Hippocampal formation (tissue), 2 donors: ENCODE measurements at places on chromosomes 7 and 10.

DNA sequence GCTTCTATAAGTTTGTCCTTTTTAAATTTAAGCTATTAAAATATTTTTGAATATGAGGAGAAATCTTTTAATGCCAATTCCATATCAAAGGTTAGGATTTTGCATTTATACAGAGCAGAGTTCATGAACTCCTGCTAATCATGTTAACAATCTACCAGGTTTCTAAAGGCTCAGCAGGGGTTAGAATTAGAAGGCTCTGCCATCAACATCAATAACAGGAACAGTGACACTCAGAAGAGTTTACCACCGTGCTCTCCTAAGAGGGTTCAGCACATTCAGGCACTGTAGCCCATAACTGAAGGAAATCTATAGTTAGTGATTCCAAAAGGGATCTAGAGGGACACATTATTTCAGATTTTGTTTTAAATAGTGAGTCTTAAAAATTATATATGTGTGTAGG is 100.1 kb downstream of the HOXA1 start:
- no peak for DNase-seq

DNA sequence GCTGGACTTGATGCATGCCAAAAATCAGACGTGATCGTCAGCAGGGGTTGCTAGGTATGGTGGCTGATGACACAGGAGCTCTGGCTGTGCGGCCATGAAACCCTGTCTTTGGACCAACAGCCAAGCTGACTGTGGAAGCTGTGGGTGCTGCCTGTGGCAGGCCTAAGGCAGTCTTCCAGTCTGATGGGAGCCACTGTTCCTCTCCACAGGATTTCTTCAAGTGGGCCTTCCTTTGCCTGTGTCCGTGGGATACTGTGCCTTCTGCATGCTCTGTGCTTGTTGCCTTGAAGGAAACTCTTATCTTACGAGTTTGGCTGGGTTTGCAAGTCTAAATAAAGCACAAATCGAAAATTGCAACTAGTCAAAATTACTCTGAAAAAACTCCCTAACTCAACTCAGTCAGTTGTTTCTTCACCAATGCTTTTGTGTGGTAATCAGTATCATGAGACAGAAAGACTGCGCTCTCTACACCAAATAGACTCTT is 101.9 kb upstream of the PDLIM1 start:
- DNase-seq: no peak

- no peak for DNase-seq
Measured at GRCh38 chr10:125102246-125102645, 58.1 kb downstream of the CTBP2 start.

GRCh38 chr10:4407783-4408182 is 418.2 kb upstream of the AKR1E2 start:
- no peak for DNase-seq

GRCh38 chr7:12296051-12296570 is 85.0 kb downstream of the TMEM106B start:
- DNase-seq: no peak

DNA sequence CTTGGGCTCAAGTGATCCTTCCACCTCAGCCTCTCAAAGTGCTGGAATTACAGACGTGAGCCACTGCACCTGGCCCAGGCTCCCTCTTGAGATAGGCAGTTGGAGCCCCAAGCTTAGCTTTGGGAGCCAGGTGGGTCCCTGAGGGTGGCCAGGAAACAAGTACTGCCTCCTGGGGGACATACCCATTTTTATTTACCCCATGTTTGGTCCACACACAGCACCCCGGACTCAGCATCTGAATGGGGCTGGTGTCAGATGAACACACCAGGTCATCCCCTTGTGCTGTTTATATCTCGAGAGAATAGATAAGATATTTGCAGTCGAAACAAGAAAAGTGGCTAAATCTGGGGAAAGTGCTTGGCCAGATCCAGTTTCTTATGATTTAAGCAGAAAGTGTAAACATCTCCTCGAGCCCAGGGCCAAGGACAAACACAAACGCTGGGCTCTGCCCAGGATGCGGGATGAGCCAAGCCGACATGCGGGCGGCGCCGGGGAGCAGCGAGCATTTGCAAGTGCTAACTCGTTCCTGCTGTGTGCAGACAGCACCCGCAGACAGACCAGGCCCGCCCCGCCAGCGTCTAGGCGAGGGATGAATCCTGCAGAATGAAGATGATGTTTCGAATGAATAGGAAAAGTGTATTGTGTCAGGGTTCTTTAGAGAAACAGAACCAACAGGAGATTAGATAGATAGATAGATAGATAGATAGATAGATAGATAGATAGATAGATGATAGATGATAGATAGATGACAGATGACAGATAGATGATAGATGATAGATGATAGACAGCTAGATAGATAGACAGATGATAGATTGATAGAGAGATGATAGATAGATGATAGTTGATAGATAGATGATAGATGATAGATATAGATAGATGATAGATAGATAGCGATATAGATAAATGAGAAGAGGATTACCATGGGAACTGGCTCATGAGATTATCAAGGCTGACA is 44.4 kb upstream of the OCM2 start:
- DNase-seq: no peak

DNA sequence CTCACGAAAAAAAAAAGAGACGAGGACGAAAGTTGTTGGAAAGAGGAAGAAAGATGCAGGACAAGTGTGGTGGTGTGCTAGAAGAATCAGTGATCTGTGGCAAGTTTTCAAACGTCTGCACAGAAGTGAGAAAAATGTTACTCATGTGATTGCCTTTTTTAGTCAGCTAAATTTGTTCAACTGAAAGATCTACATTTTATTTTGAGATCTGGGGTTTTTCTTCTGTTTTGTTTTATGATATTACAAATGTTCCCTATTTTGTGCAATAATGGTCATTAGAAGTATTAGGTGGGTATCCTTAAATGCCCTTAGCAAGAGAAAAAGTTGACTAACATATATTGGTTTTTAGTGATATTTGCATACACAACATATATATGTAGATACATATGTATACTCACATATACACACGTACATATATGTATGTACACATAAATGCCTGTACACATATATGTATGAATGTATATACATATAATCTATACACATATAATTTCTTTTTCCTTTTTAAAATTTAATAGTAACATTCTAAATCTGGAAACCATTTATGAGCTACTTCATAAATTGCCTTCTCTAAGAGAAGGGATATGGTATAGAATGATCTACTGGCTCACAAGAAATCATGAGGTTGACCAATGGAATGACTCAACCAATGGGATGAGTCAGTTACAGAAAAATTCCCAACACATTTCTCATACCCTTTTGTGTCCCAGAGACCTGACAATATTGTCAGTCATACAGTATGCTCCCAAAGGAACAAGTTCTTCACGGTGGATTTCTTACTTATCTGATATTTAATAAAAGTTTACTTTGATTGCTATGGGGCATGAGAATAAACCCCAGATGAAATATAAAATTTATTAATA is 38.4 kb downstream of the SLC39A12 start:
- no peak for DNase-seq

- DNase-seq: no peak
Measured at GRCh38 chr7:148901178-148901577, 17.1 kb upstream of the EZH2 start.

DNA sequence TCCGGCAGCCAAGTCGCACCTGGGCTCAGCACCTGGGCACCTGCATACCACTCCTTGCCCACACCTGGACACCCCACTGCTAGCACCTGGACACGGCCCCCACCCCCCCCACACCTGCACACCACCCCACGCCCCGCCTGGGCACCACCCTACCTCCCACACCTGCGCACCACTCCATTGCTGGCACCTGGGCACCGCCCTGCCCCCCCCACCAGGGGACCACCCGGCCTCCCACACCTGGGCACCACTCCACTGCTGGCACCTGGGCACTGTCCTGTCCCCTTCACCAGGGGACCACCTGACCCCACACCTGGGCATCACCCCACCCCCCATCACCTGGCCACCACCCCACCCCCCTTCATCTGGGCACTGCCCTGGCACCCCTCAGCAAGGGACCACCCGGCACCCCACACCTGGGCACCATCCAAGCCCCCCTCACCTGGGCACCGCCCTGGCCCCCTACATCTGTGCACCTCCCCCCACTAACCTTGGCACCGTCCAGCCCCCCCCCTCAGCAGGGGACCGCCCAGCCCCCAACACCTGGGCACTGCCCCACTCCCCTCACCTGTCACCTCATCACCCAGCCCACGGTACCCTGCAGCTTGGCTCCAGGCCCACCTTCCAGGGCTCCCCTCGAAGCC is 33.8 kb upstream of the RNF32 start:
- DNase-seq: no peak

- DNase-seq: no peak
Measured at GRCh38 chr7:4151926-4152549, 530.1 kb upstream of the FOXK1 start.

DNA sequence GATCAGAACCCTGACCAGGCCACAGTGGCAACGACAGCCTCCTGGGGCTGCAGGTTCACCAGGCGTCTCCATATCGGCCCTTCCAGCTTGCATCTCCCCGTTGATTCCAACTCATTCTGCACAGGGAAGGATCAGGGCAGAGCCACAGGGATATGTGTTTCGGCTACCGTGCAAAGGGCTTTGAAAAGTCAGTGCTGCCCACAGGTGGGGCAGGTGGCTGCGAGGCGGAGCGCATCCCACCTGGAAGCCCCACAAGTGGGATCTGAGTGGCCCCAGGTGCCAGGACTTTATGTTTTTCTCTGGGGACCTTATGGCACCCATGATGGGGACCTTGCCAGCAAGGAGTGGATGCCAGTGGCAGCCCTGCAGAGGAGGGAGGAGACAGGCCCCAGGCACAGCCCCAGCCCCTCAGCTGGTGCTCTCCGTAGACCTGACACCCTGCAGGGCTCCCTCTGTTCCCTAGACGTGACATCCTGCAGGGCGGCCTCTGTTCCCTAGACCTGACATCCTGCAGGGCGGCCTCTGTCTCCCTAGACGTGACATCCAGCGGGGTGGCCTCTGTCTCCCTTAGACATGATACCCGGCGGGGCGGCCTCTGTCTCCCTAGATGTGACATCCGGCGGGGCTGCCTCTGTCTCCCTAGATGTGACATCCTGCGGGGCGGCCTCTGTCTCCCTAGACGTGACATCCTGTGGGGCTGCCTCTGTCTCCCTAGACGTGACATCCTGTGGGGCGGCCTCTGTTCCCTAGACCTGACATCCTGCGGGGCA is 189.4 kb downstream of the ELFN1 start:
- no peak for DNase-seq

DNA sequence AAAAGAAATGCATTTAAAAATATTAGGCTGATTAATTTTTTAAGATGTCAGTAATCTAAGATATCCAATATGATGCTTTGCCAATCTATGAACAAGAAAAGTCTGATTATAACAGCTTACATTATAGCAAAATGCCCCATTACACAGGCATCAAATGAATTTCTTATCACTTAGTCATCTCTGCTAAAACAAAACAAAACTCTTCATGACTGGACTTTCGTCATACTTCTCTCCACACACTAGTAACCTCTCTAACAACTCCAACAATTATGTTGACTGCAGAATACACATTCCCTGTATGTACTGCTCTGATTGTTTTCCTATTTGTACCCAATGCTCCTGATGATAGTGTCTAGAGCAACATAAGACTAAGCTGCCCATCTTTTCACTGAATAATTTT is 3.8 kb upstream of the MKI67 start:
- no peak for DNase-seq

DNA sequence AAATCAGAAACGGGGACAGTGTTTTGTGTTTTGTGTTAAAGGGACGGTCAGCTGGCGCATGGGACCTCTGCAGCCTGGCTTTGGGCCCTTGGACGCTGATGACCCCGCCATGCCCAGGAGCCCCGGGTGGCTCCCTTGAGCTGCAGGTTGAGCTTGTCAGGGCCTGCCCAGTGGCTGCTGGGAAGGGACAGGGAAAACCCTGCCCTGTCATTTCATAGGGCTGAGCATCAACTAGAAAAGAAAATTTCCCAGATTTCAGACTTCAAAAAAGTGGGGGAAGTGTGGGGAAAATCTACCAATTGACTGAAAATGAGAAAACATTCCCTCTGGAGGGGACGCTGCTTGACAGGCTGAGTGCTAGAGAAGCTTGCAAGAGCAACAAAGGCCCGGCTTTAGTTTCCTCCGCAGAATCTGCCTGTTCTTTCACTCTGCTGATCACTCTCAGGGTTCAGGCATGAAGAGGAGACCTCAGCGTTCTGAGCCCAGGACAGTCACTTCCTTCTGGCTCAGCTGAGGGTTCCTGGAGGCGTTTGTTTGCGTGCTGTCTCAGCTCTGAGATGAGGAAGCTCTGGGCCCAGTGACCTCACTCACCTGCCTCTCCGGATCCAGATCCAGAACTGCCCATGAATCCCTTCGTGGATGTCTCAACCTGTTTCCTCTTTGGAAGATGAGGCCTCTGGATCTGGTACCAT is 18.6 kb upstream of the DNAJB6 start:
- no peak for DNase-seq

DNA sequence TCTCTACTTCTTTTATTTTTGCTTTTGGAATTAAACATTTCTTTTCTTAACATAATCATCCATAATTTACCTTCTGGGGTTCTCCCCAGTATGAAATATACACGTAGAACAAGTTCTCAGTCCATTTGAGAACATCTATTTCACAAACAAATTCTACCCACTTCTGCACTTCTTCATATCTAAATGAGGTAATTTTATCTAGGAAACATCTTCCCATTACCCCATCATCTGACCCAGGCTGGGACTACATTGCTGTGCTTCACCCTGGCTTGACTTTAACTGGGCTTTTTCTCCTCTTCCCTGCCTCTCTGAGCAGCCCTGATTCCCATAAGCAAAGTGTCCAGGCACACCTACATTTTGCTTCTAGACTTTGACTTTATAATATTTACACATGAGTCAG is 43.3 kb upstream of the AMPH start:
- DNase-seq: no peak

DNA sequence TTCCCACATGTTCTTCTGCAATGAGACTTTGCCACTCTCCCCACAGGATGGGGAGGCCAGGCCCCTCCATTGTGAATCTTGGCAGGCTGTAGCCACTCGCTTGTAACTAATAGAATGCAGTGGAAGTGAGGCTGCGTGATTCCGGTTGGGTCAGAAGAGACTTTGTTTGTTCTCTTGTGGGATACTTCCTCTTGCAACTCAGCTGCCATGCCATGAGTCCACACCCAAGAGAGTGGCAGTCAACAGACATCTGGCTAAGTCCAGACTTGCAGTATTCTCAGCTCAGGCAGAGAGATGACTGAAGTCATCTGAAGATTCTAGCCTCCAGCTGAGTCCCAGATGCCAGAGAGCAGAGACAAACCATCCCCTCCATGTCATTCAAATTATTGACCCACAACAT is 153.4 kb upstream of the GDF10 start:
- DNase-seq: no peak

DNA sequence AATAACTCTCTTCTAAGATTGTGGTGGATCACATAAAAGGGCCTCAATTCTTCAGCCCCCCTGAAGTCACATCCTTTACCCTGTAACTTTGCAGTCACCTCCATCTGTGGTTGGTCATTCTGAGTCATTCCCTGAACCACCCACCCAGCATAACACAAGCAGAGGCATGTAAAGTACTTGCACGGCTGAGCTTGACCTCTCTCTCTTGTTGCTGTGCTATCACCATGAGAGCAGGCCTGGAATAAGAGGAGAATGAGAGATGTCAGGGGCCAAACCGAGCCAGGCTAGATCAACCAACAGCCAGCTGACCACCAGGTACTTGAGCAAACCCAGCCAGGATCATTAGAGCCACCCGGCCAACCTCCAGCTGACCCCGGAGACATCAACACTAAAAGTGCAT is 13.5 kb upstream of the STK17A start:
- DNase-seq: no peak

- DNase-seq: no peak
Measured at GRCh38 chr7:4763794-4764185, 11.6 kb upstream of the AP5Z1 start.
